ENCODE measurements at places on chromosomes 1 and 21.

- no peak for DNase-seq
Measured at GRCh38 chr1:67135354-67135753, 584 bp upstream of the C1orf141 start.

DNA sequence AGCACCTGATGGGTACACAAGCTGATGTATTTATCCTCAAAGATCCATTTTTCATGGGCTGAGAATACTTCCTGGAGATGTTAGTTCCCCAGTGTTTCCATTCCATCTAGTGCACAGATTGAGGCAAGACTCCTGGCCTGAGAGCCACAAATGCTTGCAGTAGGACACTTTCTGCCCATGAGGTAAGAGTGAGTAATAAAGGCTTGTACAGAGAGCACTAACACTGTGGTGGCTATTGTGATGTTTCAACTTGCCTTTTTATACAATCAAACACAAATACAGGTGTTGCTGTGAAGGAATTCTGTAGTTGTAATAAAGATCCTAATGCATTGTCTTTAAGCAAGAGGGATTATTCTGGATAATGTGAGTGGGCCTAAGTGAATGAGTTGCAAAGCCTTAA is 186.1 kb upstream of the ADAMTS5 start:
- DNase-seq, result no peak

- no peak for DNase-seq
Measured at GRCh38 chr1:154750681-154751665, 119.1 kb downstream of the KCNN3 start.

GRCh38 chr1:234474375-234474774 is 4.6 kb downstream of the TARBP1 start:
- DNase-seq, result no peak

- DNase-seq, result no peak
Measured at GRCh38 chr1:186283374-186283773, 91.7 kb downstream of the TPR start.

- no peak for DNase-seq
Measured at GRCh38 chr1:156346636-156347035, 8.3 kb downstream of the TSACC start.

All from colonic mucosa (tissue), 4 donors.